ENCODE measurements at places on chromosomes 13 and 19.

DNA sequence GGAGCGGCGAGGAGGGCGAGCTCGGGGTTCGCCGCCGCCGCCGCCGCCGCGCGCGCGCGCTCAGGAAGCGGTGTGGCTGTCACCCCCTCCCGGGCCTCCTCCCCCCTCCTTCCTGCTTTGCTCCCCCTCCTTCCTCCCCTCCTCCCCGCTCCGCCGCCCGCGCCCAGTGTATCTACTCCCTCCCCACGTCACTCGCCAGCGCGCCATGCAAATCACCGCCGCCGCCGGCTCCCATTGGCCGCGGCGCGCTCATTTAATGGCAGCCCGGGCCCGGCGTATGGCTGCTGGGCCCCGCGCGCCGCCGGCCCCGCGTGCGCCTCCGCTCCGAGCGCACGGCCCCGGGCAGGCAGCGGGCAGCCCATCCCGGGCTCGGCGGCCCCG, 335 bp upstream of the SOX1 start:
- no peak for DNase-seq

- no peak for DNase-seq
Observed at GRCh38 chr19:15115080-15115479, 7.9 kb downstream of the SYDE1 start.

DNA sequence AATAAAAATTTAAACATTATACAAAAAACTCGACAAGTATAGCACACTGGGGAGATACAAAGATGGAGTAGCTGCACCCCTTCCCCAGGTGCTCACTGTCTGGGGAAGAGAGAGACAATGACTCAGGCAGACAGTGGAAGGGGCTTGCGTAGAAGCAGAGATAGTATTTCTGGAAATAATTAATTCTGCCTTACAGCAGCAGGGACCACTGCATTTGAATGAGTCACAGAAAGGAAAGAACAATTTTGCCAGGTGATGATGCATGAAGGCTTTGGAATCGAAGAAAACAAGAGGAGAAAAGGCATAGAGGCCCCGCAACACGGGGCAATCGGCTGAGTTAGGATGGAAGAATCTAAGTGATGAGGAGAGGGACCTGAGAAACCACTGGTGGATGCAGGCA, 447.4 kb downstream of the EFNB2 start:
- no peak for DNase-seq

GRCh38 chr13:52348071-52348470, 57.9 kb downstream of the THSD1 start:
- no peak for DNase-seq

DNA sequence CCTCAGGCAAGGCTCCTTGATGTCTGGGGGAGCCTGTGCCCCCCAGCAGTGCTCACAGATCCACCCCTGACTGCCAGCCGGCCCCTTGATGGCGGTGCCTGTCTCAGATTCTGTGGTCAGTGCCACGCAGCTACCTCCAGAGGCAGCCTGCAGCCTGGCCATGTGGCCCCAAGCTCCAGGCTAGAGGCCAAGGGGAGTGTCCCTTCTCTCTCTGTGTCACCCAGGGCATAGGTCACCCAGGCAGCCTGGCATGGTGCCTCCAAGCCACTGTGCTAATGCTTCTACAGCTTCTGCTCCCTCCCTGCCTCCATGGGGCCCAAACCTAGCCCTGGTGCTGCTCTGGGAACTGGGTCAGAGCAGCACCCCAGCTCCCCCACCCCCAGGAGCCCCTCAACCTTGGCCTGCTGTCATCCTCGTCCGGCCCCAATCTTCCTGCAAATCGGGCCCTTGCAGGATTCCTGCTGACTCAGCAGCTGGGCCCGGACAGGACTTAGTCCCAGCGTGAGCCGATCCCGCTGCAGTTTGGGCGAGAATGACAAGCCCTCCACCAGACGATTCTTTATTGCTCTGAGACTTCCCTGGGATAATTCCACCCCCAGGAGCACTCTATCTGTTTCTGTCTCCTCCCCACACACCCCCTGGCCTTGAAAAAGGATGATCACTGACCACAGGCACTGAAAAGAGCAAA, 2.8 kb upstream of the ARL11 start:
- no peak for DNase-seq

DNA sequence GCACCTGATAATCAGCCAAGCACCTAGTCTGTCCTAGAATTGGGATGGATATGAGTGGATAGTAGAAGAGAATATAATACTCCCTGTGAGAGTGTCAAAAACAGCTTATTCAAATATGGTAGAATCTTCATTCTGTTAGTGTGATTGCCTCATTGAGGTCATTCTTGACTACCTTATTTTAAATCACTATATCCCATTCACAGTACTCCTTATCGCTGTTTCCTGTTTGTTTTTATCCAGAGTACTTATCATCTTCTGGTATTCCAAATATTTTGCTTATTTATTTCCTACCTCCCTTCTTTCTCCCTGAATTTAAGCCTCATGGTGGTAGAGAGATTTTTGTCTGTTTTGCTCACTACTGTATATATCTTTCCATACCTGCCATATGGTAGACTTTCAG, 9.9 kb downstream of the NDFIP2 start:
- no peak for DNase-seq

- DNase-seq = no peak
Observed at GRCh38 chr19:9995084-9995483, 15.2 kb downstream of the COL5A3 start.

- DNase-seq = no peak
Observed at GRCh38 chr13:114263578-114263977, 17.8 kb upstream of the UPF3A start.
